Stimulated activated CD4-positive, alpha-beta T cell treated with anti-CD3 and anti-CD28 coated beads, Interleukin-1b, Interleukin-23, amount 100 ng/mL, for 1 hour (primary cell): ENCODE measurements at places on chromosomes 3 and 15.

DNA sequence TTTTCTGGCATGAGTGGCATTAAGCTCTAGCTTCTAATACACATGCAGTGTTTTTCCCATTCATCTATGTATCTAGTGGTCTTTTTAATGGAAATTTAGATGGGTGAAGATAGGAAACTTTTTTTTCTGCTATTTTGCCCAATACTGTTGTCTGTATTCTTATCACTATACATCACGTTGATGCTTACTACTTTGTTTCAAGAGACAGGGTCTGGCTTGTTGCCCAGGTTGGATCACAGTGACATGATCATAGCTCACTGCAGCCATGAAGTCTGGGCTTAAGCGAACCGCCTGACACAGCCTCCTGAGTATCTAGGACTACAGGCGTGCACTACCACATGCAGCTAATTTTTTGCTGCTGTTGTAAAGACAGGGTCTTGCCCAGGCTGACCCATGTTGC lies 84.6 kb downstream of the PEAK1 start:
- DNase-seq, result no peak

GRCh38 chr3:188279502-188280335 lies 125.8 kb downstream of the LPP start:
- DNase-seq, result no peak

- DNase-seq, result no peak
Measured at GRCh38 chr15:63043335-63044076, 959 bp downstream of the TPM1 start.

- no peak for DNase-seq
Measured at GRCh38 chr15:48858401-48858800, 19.5 kb upstream of the EID1 start.

DNA sequence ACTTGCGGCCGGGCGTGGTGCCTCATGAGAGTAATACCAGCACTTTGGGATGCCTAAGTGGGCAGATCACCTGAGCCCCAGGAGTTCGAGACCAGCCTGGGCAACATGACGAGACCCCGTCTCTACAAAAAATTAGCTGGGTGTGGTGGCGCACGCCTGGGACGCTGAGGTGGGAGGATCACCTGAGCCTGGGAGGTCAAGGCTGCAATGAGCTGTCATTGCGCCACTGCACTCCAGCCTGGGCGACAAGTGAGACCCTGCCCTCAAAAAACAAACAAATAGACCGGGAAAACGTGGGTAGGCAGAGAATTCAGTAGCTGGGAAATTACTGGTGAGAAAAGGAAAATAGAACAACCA lies 667 bp downstream of the UMPS start:
- DNase-seq, result no peak

DNA sequence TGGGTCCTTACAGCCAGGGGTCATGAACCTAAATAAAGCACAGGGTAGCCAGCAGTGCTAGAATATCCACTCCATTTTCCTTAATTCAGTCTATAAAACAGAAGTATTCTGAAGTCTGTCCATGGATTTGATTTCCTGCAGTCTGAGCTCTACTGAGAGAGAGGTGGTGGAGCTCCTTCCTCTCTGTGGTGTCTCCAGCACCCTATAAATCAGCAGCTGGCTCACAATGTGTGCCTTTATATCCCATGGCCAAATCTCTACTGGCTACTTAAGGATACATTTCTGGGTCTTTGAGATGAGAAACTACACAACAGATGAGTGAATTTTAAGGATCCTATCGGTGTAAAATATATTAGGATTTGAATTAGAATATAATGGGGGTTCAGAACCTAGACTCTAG lies 339.9 kb upstream of the RBMS3 start:
- DNase-seq, result no peak

DNA sequence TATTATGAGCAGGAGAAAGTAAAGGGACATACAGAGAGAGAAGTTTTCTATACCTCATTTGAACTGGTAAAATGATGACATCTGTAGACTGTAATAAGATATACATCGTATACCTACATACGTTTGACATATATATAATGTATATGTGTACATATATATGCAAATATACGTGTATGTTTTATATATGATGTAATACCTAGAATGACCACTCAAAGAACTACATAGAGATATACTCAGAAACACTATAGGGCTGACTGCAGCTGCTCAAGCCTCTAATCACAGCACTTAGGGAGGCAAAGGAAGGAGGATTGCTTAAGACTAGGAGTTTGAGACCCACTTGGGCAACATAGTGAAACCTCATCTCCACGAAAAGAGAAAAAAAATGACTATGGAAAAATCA lies 48.5 kb upstream of the MCTP2 start:
- DNase-seq, result no peak

GRCh38 chr15:47184003-47184907 lies 533.0 kb upstream of the SEMA6D start:
- DNase-seq, result no peak

GRCh38 chr3:152885076-152885475 lies 50.1 kb downstream of the P2RY1 start:
- no peak for DNase-seq

GRCh38 chr15:89514596-89515406 lies 18.4 kb upstream of the RHCG start:
- DNase-seq, result no peak

- no peak for DNase-seq
Measured at GRCh38 chr3:108554913-108555571, 34.2 kb downstream of the CIP2A start.

GRCh38 chr15:41423979-41424659 lies 7.2 kb downstream of the RTF1 start:
- DNase-seq, result no peak

- no peak for DNase-seq
Measured at GRCh38 chr3:143109861-143110260, 9.7 kb upstream of the CHST2 start.

GRCh38 chr15:99426431-99427105 lies 139.2 kb upstream of the MEF2A start:
- no peak for DNase-seq

- DNase-seq, result no peak
Measured at GRCh38 chr15:85097250-85097649, 115.6 kb downstream of the PDE8A start.

GRCh38 chr3:112560307-112560706 lies 1.5 kb downstream of the ATG3 start:
- no peak for DNase-seq

DNA sequence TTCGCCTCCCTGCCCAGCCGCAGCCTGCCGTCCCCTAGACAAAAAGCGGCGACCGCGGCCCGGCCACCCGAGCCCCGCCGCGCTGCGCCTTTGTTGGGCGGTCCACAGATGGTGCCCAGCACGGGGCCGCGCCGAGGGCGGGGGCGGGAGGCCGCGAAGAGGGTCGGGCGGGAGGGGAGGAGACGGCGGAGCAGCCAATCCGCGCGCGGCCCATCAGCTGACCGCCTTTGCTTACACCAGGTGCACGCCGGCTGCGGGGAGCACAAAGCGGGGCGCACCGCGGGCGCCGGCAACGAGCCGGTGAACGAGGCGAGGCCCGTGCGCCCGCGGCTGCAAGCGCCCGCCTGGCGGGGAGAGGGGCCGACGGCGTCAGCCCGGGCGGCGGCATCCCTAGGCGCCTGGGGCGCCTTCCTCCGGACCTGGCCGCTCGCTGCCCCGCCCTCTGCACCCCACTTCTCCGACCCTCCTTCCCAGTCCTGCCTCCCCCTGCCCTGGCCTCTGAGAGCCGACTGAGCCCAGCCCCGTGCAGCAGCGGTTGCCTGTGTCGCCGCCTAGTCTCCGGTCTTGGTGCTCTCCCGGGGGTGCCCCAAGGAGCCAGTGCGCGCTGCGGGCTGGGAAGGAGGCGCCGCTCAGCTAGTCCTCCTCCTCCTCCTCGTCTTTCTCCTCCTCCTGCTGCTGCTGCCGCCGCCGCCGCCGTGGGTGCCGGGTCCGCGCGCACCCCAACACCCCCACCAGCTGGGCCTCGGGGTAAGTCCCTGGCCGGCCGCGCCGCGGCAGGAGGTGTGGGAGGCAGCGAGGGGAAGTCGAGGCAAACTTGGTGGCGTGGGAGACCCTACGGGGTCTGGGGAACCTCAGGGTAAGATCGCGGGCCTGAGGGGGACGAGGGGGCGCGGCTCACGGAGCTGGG lies at the start of gene LRRN1:
LRRN1 (plus strand) TSS at position 259 of the 907 bp plus-strand sequence. CDS start 45,211 bp downstream, outside the sequence.
- no peak for DNase-seq

DNA sequence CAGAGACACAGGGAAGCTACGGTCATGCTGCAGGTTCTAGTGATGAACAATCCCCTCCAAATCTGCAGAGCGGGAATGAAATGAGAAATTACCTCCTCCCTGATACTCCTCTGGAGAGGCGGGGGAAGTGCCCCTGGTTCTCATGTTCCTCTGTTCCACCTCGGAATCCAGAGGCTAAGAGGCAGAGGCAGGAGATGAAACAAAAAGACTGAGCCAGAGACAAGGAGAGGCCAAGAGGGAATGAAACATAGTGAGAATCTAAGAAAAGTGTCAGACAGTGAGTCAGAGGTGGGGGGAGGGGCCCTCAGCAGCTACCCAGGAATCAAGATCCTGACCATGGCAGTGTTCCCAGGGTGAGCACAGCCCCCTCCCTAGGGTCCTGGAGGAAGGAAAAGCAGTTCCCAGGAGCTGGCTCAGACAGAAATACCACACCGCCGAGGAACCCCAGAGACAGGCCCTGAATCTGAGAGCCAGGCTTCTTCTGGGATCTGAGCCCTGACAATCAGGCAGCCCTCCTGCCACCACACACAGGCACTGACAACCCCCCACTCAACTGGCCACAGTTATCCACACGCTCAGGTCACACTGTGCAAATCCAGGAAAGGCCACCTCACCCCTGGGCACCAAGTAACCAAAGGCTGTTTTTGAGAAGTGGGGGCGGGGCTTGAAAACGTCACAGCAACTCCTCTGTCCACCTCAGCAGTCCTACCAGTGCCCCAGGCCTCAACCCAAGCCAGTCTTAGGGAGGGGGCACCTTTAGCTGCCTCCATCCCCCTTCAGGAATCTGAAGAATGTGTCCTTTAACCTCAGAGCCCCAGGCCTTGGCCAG lies 2.4 kb downstream of the CSRNP1 start:
- no peak for DNase-seq

GRCh38 chr3:118973050-118973449 lies 61.6 kb downstream of the IGSF11 start:
- DNase-seq, result no peak

GRCh38 chr15:90201130-90201943 lies at the start of gene SEMA4B:
Gene SEMA4B (plus strand): TSS chr15:90201330. CDS start chr15:90201579, 249 bp downstream.
- DNase-seq, result peak; percentile 29

DNA sequence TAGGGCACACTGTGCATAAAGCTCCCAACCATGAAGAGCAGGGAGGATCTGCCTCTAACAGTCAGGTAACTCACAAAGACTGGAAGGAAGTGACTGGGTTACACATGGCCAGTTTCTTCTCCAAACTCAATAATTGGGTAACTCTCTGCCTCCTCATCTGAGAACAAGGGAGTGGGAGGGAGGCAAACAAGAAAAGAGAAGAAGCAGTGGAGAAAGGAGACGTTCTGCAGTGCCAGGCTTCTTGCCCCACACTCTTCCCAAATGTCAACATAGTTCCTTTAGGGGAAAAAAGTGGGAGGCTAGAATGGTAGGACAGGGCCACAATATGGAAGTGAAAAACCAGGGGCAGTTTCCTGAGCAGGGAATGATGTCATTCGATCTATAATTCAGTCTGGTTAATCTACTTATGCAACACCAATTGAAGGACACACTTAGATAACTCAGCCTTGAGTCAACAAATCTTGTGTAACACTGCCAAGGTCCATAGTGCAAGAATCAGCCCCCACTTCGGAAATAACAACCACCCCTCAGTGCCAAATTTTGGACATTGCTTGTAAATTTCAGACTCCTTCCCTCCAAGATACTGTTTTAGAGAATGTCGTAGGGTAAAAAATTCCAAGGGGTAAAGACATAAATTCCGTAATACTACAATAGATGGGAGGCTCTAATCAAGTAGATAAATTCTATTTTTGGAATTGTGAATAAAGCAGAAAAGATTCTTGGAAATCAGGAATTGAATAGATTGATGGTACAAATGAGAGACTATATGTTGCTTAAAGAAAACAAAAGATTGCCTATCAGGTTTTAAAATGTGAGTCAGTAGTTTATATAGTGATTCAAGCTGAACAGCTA lies 143.0 kb downstream of the LPP start:
- DNase-seq, result no peak

DNA sequence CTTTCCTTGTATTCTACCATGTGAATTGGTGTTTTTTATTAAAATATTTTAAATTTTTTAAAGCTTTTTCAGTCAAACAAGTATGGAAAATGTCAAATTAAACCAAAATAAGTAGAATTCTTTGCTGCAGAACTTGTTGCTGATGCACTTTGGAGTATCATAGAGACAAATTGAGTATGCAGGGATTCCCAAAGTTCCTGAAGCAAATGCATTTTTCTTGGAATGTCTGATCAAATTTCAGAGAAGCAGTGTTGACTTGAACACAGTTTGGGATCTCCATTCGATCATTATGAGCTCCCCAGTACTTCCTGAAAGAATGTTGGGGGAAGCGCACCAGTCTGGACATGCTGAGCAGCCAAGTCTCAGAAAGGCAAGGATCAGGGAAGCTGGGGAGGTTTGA lies 517.8 kb upstream of the CFAP20DC start:
- DNase-seq, result no peak

DNA sequence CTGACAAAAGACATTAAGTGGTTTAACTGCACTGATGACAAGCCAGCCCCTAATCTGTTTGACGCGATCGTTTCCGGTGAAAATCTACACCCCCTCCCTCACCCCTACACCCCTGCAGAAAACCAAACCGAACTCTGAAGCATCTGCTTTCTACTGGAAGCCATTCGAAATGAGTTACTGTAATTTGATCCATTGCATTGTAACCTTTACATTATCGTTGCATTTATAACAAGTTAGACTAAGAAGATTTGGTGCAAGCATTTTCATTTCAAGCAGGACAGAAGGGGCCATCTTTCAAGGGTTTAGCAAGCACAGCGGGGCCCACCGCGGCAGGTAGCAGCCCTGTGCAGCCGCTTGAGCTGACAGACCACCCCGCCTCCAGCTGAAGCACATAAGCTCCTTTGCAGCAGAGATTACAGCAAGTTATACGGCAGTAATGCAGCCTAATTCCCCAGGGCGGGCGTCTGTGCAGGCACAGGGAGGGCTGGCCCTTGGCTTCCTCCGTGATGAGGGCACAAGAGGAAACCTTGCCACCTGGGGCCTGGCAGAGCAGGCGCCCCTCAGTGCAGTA lies 79.3 kb downstream of the CHSY1 start:
- DNase-seq, result no peak

- DNase-seq, result no peak
Measured at GRCh38 chr3:4771243-4771642, 208.0 kb upstream of the BHLHE40 start.

DNA sequence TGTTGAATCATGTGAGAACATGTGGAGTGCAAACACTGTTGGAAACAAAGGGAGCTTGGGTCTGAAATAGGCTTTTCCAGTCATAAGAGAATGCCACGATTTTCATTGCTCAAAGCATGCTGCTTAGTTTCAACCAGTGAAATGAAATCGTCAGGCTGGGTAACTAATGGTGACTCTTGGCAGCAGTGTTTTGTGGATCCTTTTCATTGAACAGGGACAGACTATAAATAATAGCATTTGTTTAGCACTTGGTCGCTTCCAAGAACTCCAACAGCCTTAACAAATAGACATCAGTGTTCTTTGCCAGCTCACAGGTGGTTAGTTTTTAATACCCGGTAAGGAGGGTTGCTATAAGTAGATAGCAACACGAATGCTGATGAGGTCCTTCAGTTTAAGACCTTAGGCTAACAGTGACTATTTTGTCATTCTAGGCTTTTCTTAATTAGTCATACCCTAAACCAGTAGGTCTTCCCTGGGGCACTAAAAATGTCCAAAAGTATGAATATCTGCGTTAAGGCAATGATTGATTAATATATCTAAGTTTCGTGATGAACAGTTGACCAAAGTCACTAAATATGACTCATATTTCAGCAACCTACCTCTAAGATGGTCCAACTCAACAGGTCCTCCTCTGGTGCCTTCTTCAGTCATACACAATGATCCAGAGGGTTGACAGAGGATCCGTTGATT lies 15.8 kb downstream of the TP63 start:
- DNase-seq, result no peak

GRCh38 chr15:62641825-62642224 lies 400.7 kb upstream of the TPM1 start:
- no peak for DNase-seq
